AG08396 (cell line): ENCODE measurements at places on chromosomes 12 and 14.

GRCh38 chr12:111169032-111169431 is 199.9 kb downstream of the PHETA1 start:
- DNase-seq, result no peak

GRCh38 chr12:40142001-40142744 is 36.3 kb upstream of the SLC2A13 start:
- DNase-seq, result no peak

DNA sequence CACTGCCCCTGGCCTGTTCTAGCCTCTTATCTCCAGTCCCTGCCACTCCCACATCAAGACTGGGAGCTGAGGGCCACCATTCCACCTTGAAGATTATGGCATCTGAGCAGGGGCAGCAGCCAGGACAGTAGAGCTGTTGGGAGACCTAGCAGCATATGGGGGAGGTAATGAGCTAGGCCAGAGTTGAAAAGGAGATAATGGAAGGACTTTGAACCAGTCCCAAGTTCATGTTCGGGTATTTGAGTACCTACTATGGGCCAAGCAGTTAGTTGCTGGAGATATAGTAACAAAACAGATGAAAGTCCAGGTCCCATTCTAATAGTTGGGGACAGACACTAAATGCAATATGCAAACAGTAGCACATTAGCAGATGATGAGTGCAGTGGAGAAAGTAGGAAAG is 151.5 kb downstream of the PLXNC1 start:
- no peak for DNase-seq

GRCh38 chr14:74459976-74460375 is 33.1 kb downstream of the NPC2 start:
- no peak for DNase-seq

GRCh38 chr14:20631023-20631879 is 10.2 kb downstream of the OR6S1 start:
- DNase-seq, result peak; percentile 35

GRCh38 chr14:34331728-34332623 is 130.1 kb downstream of the SPTSSA start:
- DNase-seq, result peak; percentile 31

GRCh38 chr14:87387806-87388205 is 605.2 kb downstream of the GALC start:
- DNase-seq, result no peak
